ENCODE measurements at places on chromosomes 3 and 15.

- DNase-seq, result no peak
These were observed 281.9 kb upstream of the ICE2 start for GRCh38 chr15:60760646-60761504.

GRCh38 chr3:70980646-70981170, 602.8 kb downstream of the FOXP1 start:
- DNase-seq, result no peak

DNA sequence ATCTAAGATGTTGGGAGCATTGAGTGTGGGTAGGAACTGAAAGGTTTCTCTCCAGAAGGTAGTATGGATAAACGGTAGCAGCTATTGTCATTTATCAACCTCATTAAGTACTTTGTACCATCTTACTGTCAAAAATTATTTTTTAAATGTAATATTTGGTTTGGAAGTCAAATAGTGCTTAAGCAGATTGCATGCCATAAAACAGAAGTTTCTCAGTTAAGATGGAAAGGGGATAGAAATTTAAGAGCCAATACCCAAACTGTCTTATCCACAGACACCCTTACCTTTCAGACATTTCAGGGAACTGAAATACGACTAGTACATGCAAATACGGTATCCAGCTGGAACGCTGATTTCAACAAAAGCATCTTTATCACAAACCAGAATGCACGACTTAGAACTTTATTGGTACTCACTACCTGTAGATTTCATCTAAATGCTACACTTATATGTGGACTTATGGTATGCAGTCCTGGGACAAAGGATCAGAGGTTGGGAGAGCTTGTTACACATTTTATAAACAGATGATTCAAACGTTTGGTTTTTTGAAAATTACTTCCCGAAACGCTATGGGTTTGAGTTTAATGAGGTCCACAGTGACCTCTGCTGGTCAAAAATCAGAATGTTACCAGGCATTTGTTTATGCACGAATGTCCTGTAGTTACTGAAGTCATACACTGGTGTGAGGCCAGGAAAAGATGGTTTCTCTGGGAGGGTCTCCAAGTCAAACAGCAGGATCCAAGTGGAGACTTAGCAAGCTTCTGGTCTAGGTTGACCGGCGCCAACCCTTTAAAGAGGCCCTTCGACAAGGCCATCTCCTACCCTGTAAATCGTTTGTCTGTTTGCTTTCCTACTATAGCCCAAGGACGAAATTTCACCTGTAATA, 45.7 kb upstream of the DUT start:
- no peak for DNase-seq

DNA sequence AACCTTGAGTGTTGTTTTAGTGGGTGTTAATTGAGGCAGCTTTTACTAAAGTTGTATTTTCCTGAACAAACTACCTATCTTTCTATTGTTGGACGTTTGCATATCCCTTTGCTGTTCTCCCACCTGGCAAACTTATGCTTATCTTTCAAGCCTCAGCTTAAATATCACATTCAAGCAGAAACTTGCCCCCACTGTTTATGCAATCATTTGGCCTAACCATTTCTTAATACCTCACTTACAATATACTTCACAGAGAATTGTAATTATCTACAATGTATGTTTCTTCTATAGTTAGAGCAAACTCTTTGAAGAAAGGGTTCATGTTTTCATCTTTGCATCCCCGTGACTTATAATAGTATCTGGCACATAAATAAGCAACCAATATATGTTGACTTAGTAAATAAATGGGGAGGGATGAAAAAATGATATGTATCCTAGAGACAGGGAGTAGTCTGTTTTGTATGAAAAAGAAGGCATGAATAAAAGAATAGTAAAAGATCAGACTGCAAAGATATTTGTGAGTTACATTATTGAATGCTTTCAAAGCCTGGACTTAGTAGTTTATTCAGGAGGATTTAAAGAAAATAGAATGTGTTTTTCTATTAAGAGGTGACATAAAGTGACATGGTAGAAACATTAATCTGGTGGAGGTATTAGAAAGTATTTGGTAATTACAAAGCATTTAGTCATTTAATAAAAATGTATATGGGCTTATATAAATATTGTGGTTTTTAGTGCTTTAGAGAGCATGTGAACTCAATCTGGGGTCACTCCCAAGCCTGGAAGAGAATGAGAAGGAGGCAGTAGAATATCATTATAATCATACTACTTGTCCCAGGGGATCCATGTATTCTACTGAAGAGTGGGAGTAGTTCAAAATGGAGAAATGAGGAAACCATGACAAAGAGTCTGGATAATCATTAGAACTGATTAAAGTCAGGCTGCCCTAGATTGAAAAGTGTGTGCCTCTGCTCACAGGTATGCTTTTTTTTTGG, 60.0 kb upstream of the DCBLD2 start:
- no peak for DNase-seq

GRCh38 chr3:59006634-59007517, 42.9 kb downstream of the CFAP20DC start:
- no peak for DNase-seq

GRCh38 chr3:48897460-48898376, 964 bp downstream of the SLC25A20 start:
- no peak for DNase-seq

- no peak for DNase-seq
These were observed 1.6 kb upstream of the ABHD6 start for GRCh38 chr3:58235970-58236369.

DNA sequence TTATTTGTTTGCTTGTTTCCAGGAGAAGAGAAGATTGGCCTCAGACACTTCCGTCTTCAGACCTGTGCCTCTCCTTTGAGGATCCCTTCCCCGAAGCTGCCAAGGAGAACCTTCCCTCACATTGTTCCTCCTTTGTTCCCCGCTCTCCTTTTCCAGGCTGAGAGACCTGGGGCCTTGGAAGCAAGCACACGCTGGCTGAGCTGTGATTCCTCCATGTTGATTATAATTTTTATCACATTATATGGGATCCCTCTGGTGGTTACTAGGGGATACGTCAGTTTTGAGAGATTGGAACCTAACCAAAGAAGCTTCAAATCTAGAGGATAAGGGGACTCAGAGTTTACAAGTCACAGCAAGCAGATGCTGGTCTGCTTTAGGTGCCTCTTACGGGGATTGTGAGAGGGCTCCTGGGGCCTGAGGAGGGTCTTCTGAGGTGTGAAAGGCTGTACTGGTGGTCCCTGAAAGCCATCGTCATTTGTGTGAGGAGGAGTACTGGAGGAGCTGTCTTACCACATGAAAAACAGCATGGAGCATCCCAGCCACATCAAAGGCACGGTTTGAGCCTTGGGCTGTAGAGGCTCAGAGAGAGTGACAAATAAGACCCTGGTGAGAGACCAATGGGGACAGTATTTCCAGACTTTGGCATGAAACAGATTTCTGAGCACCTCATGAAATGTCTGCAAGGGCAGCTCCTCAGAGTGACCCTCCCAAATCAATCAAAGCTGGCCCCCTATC, 760.1 kb upstream of the CFAP20DC start:
- DNase-seq, result no peak

DNA sequence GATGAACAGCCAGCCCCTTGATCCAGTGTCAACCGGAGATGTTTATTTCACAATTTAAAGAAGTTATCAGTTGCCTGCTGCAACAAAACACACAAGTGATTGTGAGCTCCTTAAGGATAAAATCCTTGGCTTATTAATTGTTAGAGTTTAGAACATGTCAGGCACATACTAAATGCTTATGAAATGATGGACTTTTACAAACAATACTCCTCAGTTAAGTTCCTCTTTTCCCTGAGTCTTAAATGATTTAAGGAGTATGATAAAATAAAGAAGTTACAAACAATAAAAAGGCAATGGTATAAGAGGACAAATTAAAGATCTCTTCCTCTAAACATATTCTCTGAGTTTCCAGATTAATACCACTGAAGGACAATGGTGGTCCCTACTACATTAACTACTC, 5.7 kb downstream of the GHSR start:
- no peak for DNase-seq

DNA sequence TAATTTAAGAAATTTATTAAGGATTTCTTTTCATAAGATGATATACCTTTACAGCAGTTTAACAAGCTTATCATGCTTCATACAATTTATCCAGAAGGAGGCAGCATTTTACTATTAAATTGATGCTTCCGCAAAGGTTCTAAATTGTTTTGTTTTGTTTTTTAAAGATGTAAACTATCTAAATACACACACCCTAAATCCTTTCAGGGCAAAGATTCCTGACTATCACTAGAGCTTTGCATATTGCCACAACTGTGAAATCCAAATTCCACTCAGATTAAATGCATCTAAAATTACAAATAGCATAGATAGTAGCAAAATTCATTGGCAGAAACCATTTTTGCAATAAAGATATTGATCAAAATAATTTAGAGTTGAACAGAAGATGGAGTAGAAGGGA, 44.5 kb upstream of the CCNL1 start:
- no peak for DNase-seq

DNA sequence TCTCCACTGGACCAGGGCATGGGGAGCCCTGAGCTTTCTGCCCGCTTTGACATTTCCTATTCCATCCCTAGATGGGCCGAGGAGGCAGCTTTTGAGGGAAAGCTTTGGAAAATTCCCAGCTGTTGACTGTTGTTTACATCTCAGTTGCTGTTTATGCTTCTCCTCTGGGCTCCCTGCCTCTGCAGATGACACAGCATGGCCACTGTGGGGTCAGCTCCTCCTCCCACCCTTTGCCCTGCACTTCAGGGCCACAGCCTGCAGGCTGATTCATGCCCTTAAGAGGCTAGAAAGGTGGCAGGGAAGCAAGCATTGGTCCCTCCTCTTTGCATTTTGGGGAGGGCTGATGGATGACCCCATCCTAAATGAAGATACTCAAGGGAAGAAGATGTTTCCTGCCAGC, 8.5 kb upstream of the CTXND1 start:
- no peak for DNase-seq

DNA sequence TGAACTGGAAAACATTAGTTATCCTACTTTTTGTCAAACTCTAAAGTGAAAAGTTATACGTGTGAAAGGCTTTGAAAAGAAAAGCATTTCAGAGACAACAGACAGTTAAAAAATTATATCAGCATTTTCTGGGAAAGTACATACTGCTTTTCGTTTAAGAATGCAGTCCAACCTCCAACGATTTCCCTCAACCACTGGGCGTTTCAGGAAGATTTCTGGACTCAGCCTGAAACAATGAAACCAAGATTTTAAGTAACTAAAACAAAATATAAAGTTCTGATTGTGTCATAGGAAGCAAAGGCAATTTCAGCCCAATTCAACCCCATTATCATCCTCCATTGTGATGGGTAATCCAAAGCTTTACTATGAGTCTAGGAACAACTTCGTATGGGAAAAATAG, 110.7 kb downstream of the PLD1 start:
- DNase-seq, result no peak

DNA sequence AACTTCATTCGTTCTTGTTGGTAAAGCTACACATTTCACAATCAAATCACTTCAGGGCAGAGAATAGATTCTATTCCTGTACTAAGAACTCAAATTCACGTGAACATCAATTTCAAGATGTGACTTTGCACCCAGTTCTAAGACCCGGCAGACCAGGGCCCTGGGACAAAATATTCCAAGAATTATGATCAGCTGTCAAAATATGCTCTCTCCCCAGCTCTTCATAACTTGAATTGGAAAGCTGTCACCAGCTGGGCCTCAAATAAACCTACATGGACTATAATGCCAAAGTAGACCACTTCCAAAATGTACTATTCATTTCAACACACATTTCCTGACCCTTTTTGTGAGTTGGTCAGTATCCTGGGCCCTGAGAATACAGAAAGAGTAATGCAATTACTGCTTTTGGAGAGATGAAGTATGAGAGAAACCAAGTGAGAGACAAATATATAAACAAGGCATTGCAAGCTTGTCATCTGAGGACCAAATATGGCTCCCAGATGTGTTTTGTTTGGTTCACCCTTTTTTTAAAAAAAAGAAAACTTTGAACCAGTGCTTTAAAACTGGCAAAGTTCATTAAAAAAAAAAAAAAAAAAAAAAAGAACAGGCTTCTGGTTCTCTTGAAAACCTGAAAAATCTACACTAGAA, 14.9 kb downstream of the MAGI1 start:
- DNase-seq, result no peak

GRCh38 chr3:181040030-181040429, 50.5 kb upstream of the DNAJC19 start:
- DNase-seq, result no peak

DNA sequence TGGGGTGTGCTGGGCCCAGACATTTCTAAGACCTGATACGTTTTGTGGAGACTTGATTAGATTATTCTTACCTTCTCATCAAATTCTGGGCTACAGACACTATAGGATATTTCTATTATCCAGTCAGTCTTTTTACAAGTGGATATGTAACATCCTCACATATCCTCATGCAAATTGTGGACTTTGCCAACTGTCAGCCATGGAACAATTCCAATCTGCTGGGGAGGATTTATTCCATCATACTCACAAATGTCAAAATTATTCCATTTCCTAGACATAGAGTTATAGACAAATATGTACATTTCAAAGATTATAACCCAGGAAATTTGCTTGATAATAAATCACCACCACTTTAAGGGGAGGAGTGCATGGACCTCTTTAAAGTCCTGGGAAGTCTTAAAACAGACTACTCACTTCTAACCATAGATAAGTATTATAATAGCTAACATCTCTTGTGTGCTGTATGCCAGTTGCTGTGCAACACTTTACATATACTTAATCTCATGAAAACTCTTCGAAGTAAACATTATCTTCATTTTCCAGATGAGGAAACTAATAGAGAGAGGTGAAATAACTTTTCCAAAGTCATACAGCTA, 44.4 kb downstream of the CADPS start:
- no peak for DNase-seq

- no peak for DNase-seq
These were observed 483.1 kb downstream of the NAALADL2 start for GRCh38 chr3:175342196-175342595.

All from stimulated activated CD8-positive, alpha-beta memory T cell treated with anti-CD3 and anti-CD28 coated beads, Interleukin-7, amount 100 ng/mL, for 1 hour (primary cell).